HCT116 (cell line): ENCODE measurements at places on chromosomes 4 and X. TPM values are rescaled to one million over a fixed set of nuclear protein-coding genes. Genes with fewer than 3 reads are reported as not detected.

TBC1D14 gene
- total RNA-seq, result 62.9 TPM

SPON2 gene
- total RNA-seq, result 1.5 TPM

TRMT10A gene
- 7.4 TPM for total RNA-seq

TMSB15C gene
- total RNA-seq, result not detected

SSX2B gene
- total RNA-seq, result 0.42 TPM

DNA sequence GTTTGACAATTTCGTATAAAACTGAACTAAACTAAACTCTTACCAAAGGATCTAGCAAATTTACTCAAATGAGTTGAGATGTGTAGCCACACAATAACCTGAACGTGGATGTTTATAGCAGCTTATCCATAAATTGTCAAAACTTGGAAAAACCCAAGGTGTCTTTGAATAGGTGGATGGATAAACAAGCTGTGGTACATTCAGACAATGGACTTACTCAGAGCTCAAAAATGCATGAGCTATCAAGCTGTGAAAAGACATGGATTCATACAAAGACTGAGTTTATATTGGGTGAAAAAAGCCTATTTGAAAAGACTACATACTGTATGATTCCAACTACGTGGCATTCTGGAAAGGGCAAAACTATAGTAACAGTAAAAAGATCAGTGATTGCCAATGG is 69.5 kb downstream of the LARP1B start:
- no peak for DNase-seq
- H3K4me3 ChIP-seq, result no peak overlapping the region
- no peak overlapping the region for H3K27ac ChIP-seq

DNA sequence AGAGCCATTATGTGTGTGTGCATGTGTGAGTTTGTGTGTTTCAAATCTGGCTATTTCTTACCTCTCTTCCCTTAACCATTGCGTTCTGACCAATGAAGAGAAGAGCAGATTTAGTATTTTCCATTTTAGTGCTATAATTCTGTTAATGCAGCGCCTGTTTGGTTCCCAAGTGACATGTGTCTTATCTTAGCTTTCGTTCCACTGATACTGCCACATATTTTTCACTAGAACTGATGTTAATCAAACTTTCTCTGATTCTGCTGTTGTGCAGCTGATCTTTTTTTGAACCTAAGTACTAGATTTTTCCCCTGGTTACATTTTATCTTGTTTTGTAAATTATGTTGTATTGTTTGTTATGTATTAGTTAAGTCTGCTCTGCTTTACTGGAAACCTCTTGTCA is 152.9 kb upstream of the MID1 start:
- no peak overlapping the region for H3K27ac ChIP-seq
- no peak overlapping the region for H3K4me3 ChIP-seq
- H3K36me3 ChIP-seq, result no peaks in the 10 kb centered on the region
- no peaks in the 10 kb centered on the region for H3K27me3 ChIP-seq
- no peaks in the 10 kb centered on the region; the same call in 1 of the 2 replicates for H3K4me1 ChIP-seq

- no peaks in the 10 kb centered on the region for H3K27me3 ChIP-seq
- H3K36me3 ChIP-seq, result no peaks in the 10 kb centered on the region
- no peaks in the 10 kb centered on the region for H3K4me1 ChIP-seq
- no peak for DNase-seq
These were observed 400.4 kb upstream of the DIPK2B start for GRCh38 chrX:45601052-45601451.

DNA sequence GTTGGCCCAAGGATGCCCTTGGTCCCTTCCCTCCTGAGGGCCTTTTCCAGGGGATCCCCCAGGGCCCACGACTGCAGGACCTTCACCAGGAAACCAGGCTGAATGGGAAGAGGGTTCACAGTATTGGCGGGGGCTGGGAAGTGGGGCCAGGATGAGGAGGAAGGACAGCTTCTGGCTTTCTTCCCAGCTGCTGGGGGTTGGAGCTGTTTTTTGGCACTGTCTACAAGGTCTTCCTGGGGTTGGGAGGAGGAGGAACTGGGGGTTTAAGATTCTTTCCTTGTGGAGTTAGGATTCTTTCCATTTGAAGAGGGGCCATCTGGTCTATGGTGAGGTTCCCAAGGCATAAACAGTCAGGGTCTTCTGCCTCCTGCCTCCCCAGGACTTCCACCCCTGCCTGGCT is 64.8 kb downstream of the KIF4A start:
- no peak for DNase-seq
- no peak overlapping the region for H3K27ac ChIP-seq
- H3K36me3 ChIP-seq, result no peaks in the 10 kb centered on the region; the same call in 1 of the 2 replicates
- no peaks in the 10 kb centered on the region for H3K27me3 ChIP-seq
- no peaks in the 10 kb centered on the region for H3K4me1 ChIP-seq

GRCh38 chr4:74397748-74398426 is 32.9 kb downstream of the EREG start:
- peak overlapping the region; percentile 15; the same call in 1 of the 2 replicates for H3K27ac ChIP-seq
- no peak for DNase-seq
- H3K4me3 ChIP-seq, result no peak overlapping the region

DNA sequence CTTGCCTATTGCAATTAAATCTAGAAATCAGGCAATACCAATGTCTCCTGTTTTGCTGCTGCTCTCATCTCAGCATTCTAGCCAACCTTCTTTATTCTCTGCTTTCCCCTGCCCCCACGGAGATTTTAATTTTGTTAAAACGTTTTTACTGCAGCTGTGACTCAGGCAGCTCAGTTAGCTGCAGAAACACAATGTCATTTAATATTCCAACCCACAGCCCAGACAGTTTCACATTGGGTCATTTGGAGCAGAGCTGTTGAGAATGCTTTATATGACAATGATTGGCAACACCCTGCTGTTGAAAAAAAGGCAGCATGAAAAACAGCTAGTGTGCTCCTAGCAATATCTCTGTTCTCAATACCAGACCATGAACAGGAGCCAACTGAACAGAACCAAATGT is 12.6 kb upstream of the SLC10A4 start:
- H3K4me3 ChIP-seq, result no peak overlapping the region
- DNase-seq, result no peak
- no peak overlapping the region for H3K27ac ChIP-seq
- H3K4me1 ChIP-seq, result no peaks in the 10 kb centered on the region
- no peaks in the 10 kb centered on the region for H3K36me3 ChIP-seq

DNA sequence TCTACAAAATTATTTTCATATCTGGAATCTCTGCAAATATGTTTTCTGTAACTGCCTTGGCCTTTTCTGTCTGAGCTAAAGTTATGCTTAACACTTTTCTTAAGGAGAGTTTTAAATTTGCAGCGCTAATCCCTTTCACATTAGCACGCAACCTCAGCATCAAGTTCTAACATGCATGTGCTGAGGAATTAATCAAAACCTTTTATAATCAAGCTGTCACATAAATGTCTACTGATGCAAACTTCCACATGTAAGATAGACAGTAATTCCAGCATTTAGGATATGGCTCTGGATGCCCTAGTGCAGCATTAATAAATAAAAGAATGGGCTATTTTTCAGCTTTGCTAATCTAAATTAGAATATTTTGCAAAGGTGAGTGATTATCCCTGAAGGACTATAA is 17.5 kb upstream of the NEIL3 start:
- H3K27me3 ChIP-seq, result no peaks in the 10 kb centered on the region
- H3K4me1 ChIP-seq, result no peaks in the 10 kb centered on the region
- H3K36me3 ChIP-seq, result no peaks in the 10 kb centered on the region
- H3K4me3 ChIP-seq, result no peak overlapping the region
- H3K27ac ChIP-seq, result no peak overlapping the region

DNA sequence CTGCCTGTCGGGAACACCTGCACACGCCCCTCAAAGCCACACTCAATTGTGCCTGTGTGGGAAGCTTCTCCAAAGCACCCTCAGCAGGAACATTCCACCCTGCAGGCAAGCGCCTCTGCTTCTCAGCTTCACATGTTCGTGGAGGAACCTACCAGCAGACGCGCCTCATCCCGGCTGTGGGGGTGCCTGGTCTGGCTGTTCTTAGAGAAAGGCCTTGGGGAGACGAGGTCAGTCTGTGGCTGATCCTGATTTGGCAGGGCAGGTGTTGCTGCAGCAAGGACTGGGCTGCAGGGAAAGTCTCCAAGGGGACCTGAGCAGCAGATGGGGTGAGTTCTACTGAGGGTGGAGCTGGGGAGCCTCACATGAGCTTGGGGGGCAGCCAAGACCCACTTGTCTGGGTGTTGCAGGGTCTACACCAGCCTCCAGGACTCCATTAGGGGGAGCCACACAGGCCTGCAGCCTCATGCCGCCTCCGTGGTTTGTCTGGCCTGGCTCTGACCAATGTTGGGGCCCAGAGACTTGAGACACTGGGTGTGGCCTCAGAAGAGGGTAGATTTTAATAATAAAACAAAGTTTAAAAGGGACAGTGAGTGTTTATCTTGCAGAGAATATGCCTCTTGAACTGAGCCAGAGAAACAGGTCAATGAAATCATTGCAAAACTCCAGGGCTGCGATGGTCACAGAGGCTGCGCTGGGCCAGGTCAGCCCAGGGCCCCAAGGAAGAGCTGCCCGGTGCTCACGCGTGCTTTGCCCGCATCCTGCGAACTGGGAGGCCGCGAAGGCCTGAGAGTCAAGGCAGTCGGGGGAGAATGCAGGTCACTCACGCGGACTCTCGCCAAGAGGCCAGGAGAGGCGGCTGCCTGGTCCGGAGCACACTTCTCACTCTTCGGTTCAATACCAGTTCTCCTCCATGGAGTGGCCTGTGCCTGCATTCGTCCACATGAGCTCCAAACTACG is 21.1 kb downstream of the RNF212 start:
- no peak overlapping the region for H3K27ac ChIP-seq
- no peaks in the 10 kb centered on the region for H3K27me3 ChIP-seq
- DNase-seq, result no peak
- H3K4me1 ChIP-seq, result no peaks in the 10 kb centered on the region
- no peaks in the 10 kb centered on the region for H3K36me3 ChIP-seq
